Hair follicle dermal papilla cell (primary cell): ENCODE measurements at places on chromosomes 16 and 17. TPM values are rescaled to one million over a fixed set of nuclear protein-coding genes. Genes with fewer than 3 reads are reported as not detected.

Gene SOX15
- total RNA-seq, result 0.12 and 0.49 TPM in 2 replicates

Gene STX4
- total RNA-seq, result 17.4 and 22.0 TPM in 2 replicates

Gene TP53TG3D
- 0.49 and 1.2 TPM in 2 replicates for total RNA-seq

Gene CCL2
- 48.5 and 59.3 TPM in 2 replicates for total RNA-seq

Gene HIGD1B
- not detected in 2 replicates for total RNA-seq

Gene ITGB3
- 32.0 and 40.4 TPM in 2 replicates for total RNA-seq

Gene MYH8
- total RNA-seq, result not detected in 2 replicates

Gene FZD2
- total RNA-seq, result 70.3 and 78.9 TPM in 2 replicates

Gene KCNJ12
- total RNA-seq, result 0.49 and 0.61 TPM in 2 replicates

Gene ARSG
- total RNA-seq, result 6.8 and 7.4 TPM in 2 replicates

Gene PRR35
- 0.32 TPM in 1 of 2 replicates, not detected in the other for total RNA-seq

Gene MGAT5B
- total RNA-seq, result 2.6 and 4.7 TPM in 2 replicates
